Type B pancreatic cell (in vitro differentiated cells): ENCODE measurements at places on chromosomes 11 and 22. TPM values are rescaled to one million over a fixed set of nuclear protein-coding genes. Genes with fewer than 3 reads are reported as not detected.

GRCh38 chr11:68457216-68457897, 3.2 kb upstream of the PPP6R3 start:
- DNase-seq = no peak

Gene C11orf87
- total RNA-seq = 0.33 and 5.3 TPM in 2 replicates

- no peak for DNase-seq
These were observed 48.4 kb downstream of the COMMD9 start for GRCh38 chr11:36240801-36241200.

- peak; percentile 60 for DNase-seq
These were observed 485.3 kb downstream of the TBC1D22A start for GRCh38 chr22:47247579-47248240.

Gene ISX
- 4.0 and 9.4 TPM in 2 replicates for total RNA-seq

GRCh38 chr11:65792456-65792855, 5.6 kb downstream of the OVOL1 start:
- no peak for DNase-seq

GRCh38 chr11:1653541-1654387, 24.2 kb downstream of the KRTAP5-5 start:
- DNase-seq = peak; percentile 64

Gene OR52M1
- total RNA-seq = not detected in 2 replicates

Gene APOL3
- total RNA-seq = 2.0 and 2.3 TPM in 2 replicates

DNA sequence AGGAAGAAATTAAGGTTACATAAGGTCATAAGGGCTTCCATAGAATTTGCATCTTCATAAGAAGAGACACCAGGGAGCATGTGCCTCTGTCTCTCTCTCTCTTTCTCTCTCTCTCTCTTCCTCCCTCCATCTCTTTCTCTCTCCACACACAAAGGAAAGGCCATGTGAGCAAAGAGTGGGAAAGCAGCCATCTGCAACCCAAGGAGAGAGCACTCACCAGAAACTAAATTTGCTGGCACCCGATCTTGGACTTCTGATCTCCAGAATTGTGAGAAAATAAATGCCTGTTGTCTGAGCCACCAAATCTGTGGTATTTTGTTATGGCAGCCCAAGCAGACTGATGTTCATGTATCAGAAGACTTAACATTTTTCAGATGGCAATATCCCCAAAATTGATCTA, 6.4 kb upstream of the KRTAP5-10 start:
- DNase-seq = no peak

DNA sequence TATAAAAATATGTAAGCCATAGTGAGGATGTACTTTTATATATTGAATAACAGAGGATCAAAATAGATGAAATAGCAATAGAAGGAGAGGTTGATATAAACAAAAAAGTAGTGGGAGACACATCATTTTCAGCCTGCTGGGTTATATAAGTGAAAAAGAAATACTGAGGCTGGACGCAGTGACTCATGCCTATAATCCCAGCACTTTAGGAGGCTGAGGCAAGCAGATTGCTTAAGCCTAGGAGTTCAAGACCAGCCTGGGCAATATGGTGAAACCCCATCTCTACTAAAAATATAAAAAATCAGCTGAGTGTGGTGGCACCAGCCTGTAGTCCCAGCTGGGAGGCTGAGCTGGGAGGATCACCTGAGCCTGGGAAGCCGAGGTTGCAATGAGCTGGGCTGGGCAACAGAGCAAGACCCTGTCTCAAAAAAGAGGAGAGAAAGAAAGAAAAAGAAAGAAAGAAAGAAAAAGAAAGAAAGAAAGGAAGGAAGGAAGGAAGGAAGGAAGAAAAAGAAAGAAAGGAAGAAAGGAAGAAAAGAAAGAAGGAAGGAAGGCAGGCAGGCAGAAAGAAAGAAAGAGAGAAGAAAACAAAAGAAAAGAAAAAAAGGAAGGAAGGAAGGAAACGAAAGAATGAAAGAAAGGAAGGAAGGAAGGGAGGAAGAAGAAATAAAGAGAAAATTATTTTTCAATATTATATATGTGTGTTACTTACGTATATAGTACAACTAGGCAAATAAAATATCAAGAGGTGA, 7.0 kb upstream of the P2RY2 start:
- no peak for DNase-seq

- no peak for DNase-seq
These were observed 14.1 kb downstream of the PATZ1 start for GRCh38 chr22:31332010-31332409.

DNA sequence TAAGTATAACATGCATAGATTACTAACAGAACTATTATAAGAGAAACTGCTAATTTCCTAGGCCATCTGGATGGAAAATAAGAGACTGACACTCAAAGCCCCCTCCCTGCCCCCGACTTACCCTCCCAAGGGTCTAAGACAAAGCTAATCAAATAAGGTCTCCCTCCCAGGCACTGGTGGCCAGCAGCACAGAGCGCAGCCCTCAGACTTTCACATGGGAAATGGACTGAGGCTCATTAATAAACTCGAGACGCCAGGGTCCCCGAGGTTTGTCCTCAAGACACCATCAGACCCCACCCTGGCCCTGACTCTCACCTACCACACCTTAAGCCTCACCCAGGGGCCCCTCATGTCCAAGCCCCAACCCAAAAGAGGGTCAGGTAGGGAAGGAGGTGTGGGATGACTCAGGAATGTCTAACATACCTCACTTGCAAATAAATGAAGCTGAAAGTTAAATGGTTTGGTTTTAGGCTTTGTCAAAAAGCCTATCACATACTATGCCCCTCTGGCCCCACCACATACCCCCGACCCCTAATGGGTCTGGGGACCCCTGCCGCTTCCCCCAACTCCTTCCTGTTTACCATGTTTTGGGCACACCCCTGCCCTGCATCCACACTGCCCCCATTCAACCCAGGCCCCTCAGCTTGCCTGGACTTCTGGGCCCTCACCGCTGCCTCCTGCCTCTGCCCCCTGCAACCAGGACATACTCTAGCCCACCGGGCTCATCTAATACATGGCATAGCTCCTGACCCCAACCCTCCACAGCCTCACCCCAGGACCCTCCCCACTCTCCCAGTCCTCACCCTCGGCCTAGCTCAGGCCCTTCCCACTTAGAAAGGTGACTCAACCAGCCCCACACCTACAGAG, 11.4 kb downstream of the ARAP1 start:
- DNase-seq = no peak

DNA sequence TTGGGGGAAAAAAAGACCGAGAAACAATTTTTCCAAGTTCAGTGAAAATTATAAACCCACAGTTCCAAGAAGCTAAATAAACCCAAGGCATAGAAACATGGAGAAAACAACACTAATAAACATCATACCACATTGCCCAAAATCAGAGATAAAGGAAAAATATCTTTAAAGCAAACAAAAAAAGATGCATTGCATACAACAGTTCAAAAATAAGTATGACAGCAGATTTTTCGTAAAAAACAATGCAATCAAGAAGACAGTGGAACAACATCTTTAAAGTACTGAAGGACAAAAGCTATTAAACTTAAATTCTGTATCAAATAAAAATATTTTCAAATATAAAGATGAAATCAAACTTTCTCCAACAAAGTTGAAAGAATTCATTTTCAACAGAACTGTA, 921.3 kb downstream of the METTL15 start:
- no peak for DNase-seq

DNA sequence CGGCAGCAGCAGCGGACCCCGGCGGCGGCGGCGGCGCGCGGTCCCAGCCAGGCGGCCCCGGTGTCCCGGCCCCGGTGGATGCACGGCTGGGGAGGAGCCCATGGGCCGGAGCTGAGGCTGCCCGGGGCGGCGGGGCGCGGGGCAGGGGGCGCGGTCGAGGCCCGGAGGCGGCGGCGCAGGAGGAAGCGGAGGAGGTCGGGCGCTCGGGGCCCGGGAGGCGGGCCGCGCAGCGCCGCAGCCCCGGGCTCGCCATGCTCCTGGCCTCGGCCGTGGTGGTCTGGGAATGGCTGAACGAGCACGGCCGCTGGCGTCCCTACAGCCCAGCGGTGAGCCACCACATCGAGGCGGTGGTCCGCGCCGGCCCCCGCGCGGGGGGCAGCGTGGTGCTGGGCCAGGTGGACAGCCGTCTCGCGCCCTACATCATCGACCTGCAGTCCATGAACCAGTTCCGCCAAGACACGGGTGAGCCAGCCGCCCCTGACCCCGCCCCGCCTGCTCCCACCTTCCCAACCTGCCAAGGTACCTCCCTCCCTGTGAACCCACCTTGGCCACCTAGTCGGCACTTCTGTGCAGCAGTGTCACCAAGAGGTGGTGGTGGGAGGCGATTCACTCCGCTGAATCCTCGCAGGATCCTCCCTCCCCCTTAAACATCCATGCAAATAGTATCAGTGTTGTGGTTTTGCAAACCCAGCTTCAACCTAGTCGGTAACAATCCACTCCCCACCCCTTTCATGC, 580 bp downstream of the DTX4 start:
- no peak for DNase-seq

- DNase-seq = no peak
These were observed 10.6 kb downstream of the SELENOM start for GRCh38 chr22:31096657-31097279.

DNA sequence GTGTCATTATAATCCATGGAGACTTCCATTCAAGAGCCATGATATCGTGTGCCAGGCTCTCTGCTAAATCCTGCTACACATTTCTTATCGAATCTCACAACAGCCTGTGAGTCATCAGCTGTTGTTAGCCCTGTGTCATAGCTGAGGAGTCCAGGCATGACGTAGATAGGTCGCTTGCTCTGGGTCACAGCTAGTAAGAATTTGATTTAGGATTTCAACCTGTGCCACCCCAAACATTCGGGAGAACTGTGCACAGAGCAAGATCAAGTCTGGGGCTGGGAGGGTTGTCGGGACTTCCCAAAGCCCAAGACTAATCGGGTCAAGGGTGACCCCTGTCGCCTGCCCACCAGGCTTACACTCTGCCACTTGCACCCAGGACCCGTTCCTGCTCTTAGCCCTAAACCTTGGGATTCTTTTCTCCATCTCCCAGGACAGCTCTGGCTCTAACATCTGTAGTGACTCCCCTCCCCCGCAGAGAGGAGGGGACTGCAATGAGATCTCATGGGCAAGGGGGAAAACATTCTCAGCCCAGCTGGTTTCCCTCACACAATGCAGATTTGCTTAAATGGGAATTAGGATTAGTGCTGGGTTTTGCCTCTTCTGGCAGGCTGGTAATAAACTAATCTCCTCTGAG, 34.3 kb downstream of the TSPAN18 start:
- DNase-seq = no peak

DNA sequence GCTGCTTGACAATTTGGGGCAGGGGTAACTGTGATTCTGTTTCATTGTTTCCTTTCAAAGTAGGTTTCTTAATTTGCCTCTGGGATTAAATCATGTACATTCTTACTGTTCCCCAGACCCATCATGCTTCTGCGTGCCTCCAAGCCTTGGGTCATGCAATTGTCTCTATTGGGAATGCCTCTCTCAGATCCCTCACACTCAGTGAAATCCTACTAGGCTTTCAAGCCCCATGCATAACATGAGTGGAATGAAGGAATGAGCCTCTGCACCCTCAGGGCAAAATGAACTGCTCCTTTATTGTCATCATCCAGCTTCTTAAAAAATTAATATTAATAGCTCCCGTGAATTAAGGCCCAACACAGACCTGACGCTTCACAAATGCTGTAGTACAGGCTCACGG, 381.7 kb downstream of the TENM4 start:
- no peak for DNase-seq

Gene LDHAL6A
- not detected in 2 replicates for total RNA-seq

DNA sequence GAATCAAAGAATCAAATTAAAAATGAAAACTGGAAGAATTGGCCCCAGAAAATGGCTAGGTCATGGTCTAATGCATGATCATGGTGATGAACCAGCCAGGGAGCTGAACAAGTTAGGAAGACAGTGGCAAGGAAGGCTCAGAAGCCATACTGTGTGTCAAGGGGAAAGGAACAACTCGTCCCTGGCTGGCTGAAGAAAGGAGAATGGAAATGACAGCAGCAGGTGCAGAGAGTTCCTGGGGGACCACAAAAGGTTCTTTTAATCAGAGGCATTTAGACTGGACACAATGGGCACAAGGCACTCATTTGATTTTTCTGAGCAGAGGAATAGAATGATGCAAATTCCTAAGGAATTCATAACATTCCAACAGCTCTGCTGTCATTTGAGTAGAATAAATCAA, 209.9 kb downstream of the LARGE1 start:
- no peak for DNase-seq

Gene TRMT2A
- 57.7 and 64.8 TPM in 2 replicates for total RNA-seq

- no peak for DNase-seq
These were observed 26.3 kb upstream of the CSF2RB start for GRCh38 chr22:36887162-36887561.

Gene SMC1B
- total RNA-seq = 0.07 TPM in 1 of 2 replicates, not detected in the other

Gene TREH
- 0.33 and 0.41 TPM in 2 replicates for total RNA-seq

Gene MS4A15
- 0.27 TPM in 1 of 2 replicates, not detected in the other for total RNA-seq

Gene PDE3B
- total RNA-seq = 12.9 and 16.6 TPM in 2 replicates

DNA sequence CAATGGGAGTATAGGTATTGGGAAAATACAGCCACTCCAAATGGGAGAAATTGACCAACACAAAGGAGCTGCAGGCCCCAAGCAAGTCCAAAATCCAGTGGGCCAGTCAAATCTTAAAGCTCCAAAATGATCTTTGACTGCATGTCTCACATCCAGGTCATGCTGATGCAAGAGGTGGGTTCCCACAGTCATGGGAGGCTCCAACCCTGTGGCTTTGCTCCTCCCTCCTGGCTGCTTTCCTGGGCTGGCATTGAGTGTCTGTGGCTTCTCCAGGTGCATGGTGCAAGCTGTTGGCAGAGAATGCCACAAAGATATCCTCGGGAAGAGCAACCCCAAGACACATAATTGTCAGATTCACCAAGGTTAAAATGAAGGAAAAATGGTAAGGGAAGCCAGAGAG, 80.8 kb downstream of the IGLL5 start:
- DNase-seq = no peak

Gene PPP6R2
- 56.4 and 62.8 TPM in 2 replicates for total RNA-seq
